Stimulated activated CD4-positive, alpha-beta T cell treated with anti-CD3 and anti-CD28 coated beads, TNF-alpha, amount 100 ng/mL, for 24 hours (primary cell): ENCODE measurements at places on chromosomes 4 and X.

DNA sequence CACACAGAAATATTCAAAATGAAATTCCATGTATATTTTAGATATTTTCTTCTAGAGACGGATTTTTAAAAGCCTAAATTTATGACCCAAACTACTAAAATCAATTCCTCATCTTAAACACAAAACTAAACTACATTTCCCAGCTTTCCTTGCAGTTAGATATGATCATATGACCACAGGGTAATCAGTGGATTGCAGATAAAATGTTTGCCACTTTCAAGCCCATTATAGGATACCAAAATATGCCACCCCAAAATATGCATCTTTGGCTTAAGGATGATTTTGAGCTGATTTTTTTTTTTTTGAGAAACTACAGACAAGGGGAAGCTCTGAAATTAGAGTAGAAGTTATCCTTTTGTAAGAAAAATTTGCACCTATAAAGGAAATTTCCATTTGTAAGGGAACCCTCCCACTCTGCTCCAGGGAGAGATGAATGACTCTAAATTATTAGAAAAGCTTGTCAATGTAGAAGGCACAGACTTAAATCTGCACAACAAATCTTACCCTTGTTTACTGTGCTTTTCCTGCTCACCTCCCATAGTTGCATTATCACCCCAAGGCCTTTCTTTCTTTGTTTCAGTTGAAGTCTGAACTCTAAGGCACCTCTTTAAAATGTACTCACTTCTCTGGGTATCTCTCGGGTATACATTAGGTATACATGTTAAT, 503.0 kb downstream of the PDHA2 start:
- DNase-seq: no peak

DNA sequence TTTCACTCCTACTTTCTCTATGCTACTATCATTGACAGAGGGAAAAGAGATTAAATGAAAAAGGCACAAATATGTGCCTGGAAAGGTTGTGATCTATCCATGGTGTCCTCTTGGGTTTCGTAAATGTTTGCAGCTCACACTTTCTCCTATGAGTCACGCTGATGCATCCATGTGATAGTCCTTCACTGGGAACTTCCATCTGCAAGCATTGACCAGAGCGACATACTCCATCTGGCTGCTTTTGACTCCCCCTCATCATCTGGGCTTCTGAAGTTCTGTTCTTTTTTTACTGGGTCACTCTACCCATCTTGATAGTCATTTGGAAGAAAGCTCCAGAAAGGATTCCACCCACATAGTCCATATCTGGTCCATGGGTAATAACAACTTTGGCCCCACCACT, 84.7 kb upstream of the NDST3 start:
- DNase-seq: no peak

- no peak for DNase-seq
These were observed 57.5 kb downstream of the HADH start for GRCh38 chr4:108047199-108047598.

DNA sequence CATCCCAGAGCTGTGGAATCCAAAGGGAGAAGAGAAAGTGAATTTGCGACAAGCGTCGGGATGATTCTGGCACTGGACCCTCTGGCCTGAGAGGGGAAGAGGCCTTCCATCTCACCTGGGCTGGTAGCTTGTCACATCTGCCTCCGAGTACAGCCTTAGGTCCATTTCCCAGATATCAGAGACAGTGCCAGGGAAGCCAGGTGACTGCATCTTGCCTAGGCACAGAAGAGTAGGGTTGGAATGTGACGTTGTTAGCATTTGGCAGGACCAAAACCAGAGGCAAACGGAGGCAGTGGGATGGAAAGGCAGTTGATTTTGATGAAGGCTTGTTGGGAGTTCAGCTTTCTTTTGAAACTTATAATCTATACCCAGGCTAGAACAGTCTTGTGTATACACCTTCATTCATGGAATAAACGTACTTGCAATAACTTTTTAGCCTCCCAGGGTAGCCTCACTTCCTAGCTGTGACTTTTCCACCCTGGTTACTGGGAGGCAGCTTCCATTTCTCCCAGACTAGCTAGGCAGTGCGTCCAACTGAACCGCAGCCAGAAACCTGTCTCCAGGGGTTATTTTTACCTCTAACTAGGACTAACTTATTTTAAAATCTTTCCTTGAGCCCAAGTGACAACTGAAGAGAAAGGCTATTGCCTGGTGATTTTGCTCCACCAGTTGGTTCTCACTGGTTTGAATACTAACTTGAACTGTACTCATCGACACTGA, 5.9 kb downstream of the SOD3 start:
- DNase-seq: no peak

DNA sequence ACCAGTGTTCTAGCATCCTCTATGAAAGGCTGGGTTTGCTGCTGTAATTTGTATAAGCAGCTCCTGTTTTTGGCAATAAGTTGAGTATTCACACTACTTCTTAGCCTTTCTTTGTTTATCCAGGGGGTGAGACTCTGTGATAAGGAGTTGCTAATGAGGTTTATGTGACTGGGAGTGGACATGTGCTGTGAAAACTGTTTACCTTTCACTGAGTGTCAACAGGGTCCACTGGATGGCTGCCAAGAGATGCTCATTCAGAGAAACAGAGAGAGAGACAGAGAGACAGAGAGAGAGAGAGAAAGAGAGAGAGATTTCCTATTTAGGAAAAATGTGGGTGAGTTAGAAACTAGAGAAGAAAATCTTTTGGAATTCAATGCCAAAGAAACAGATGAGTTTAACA, 233.9 kb downstream of the CHIC2 start:
- DNase-seq: no peak

- no peak for DNase-seq
These were observed 43.4 kb downstream of the NUDT6 start for GRCh38 chr4:122879001-122879400.

- no peak for DNase-seq
These were observed 36.4 kb downstream of the FAT1 start for GRCh38 chr4:186687265-186687664.

DNA sequence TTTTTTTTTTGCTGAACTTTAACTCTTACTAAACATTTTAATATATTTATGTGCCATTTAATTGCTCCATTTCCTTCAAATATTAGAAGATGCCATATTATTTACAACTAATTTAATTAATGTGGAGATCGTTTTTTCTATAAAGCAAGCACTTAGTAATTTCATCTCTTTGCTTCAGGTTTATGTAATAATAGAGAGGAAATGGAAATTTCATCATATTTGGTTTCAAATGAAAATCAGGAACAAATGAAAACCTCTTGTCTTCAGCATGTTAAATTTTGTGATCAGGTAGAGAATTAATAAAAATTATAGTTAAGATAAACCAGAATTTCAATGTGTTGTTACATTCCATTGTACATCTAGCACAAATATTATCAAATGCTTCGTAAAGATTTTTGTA, 120.1 kb downstream of the SYNPO2 start:
- DNase-seq: no peak

- DNase-seq: no peak
These were observed 381.7 kb upstream of the AMOT start for GRCh38 chrX:113222305-113222704.

GRCh38 chr4:33111117-33111516, 2390.9 kb downstream of the PCDH7 start:
- DNase-seq: no peak
